ENCODE measurements at places on chromosomes 2 and 18. TPM values are rescaled to one million over a fixed set of nuclear protein-coding genes. Genes with fewer than 3 reads are reported as not detected.

DNA sequence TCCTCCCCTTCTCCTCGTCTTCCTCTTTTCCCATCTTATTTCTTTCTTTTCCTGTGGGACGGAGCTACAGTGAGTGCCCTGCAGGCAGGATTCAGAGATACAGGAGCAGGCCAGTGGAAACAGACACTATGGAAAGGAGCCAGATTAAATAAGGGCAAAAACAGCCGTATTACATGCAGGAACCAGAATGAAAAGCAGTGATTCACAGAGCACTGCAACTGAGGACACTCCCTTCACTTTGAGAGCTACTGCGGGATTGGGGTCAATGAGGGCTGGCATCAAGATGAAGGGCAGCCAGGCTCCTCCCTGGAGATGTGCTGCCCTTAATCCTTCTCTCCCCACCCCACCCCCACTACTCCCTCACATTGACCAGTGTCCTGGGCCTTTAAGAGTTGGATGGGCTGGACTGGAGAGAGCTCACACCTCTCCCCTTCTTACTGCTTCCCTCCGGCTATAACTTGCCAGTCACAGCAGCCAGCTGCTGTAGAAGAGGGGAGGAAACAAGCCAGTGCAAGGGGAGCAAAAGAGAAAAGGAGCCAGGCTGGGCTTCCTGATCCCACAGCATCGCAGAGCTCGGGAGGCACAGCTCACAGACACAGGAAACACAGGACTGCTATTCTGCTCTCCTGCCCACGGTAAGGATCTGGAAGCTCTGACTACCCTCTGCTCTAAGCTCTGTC lies at the start of gene PLCD4:
Gene PLCD4, plus strand, starts transcription at position 464 of the 680 bp plus-strand sequence. CDS start 7,841 bp downstream, outside the sequence.
- DNase-seq = peak; percentile 38

DNA sequence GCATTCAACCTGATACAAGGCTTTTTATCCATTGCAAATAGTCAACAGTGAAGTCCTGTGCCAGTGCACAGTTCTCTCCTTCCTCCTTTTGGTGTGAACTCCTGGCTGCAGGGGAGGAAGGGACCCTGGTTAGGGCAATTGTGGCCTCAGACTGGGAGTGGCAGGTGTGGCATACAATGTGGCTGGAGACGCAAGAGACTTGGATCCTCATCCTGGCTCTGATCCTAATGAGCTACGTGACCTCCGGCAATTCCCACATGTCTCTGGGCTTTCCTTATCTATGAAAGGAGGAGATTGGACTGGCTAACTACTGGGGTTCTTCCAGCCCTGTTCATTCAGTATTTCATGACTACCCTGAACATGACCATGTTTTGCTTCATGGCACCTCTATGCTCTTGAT lies 10.5 kb upstream of the IL1A start:
- no peak for DNase-seq

DNA sequence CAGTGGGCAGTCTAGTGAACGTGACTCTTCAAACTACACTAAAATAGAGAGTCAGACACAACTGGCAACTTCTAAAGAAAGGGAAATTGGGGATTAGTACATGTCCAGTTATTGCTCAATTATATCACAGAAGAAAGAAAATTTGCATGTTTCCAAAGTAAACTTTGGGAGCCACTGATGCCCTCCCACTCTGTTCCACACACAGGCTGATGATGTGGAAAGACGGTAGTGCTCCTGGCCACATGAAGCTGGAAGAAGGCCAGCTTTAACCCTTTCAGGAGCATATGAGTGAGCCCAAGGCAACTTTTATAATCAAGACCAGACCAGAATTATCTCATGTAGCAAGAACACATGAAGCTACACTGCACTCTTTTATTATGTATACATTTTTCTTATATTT lies 141.0 kb downstream of the NR4A2 start:
- no peak for DNase-seq

DNA sequence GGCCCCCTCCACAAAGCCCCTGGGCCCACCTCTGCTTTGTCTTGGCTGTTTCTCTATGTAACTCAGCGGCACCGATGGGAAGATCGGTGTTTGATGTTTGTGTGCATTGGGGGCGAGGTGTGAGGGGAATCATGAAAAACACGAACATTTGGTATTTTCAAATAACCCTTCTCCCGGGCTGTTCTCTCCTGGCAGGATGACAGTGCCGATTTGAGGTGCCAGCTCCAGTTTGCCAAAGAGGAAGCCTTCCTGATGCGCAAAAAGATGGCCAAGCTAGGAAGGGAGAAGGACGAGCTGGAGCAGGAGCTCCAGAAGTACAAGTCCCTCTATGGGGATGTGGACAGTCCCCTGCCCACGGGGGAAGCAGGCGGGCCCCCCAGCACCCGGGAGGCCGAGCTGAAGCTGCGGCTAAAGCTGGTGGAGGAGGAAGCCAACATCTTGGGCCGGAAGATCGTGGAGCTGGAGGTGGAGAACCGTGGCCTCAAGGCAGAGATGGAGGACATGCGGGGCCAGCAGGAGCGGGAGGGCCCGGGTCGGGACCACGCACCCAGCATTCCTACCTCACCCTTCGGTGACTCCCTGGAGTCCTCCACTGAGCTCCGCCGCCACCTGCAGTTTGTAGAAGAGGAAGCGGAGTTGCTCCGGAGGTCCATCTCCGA lies 78.1 kb downstream of the MTCL1 start:
- DNase-seq = no peak

- DNase-seq = no peak
These were observed 214.4 kb upstream of the SLC39A10 start for GRCh38 chr2:195442458-195443175.

- DNase-seq = no peak
These were observed 37.6 kb upstream of the PAX3 start for GRCh38 chr2:222336442-222336841.

GRCh38 chr2:16652296-16653082 lies 13.1 kb downstream of the CYRIA start:
- DNase-seq = no peak

- DNase-seq = no peak
These were observed 250.1 kb downstream of the NDUFA10 start for GRCh38 chr2:239774933-239775622.

DNA sequence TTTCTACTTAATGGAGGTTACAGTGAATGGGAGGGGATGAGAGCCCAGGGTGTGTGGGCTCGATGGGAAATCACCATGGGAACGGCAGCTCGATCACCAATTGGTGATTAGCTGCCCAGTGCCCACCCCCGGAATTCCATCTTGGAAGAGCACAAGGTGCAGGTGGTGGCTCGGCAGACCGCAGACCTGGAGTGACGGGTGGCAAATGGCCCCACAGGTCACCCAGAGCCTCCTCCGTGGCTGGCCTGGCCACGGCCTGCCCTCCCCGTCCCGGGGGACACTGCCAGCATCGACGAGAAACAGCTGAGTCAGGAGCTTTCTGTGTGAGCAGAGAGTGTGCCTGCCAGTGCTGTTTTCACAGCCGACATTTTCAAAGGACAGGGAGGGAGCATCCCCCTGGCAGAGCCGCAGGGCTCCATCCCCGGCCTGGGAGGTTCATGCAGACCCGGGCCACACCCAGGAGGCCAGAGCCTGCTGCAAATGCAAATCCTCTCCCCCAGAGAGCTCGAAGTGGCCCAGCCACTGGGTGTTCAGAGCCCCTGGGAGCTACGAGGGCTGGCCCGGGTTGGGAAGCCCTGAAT lies 176.4 kb upstream of the MYT1L start:
- DNase-seq = no peak

DNA sequence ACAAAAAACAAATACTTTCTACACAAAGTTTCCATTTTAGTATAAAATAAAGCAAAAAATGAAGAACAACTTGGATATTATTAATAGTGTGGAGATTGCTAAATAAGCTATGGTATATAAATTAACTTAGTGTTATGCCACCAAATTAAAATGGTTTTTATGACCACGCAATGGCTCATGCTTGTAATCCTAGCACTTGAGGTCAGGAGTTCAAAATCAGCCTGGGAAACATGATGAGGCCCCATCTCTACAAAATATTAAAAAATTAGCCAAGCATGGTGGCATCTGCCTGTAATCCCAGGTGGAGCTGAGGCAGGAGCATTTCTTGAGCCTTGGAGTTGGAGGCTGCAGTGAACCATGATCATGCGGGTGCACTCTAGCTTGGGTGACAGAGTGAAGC lies 108.8 kb downstream of the SH3RF3 start:
- DNase-seq = no peak

Gene STARD7
- 290 TPM for total RNA-seq

Gene FAM237A
- total RNA-seq = not detected

Gene SMARCAL1
- total RNA-seq = 15.2 TPM

Gene RAB12
- total RNA-seq = 111 TPM

Gene AP1S3
- total RNA-seq = 0.10 TPM
